ENCODE measurements at places on chromosomes 1 and 21. TPM values are rescaled to one million over a fixed set of nuclear protein-coding genes. Genes with fewer than 3 reads are reported as not detected.

DNA sequence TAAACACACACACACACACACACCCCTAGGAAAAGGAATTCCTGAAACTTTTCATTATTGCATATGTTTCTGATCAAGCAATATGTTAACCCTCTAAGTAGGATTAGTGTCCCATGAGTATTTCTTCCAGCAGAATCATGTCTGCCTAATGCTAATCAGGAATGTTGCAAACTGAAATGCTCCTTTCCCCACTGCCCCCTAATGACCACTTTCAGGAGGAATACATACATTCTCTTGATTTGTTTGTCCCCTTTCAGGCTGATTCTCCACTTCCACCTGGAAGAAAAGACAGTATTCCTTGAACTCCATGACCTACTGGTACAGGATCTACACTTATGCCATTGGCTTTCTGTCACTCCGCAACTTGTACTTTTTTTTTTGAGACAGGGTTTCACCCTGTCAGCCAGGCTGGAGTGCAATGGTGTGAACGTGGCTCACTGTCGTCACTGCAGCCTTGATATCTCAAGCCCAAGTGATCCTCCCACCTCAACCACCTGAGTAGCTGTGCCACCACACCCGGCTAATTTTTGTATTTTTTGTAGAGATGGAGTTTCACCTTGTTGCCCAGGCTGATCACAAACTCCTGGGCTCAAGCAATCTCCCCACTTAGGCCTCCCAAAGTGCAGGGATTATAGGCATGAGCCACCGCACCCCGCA, 56.7 kb downstream of the LRIG2 start:
- DNase-seq: no peak

GRCh38 chr1:3703786-3704371, 48.4 kb upstream of the CCDC27 start:
- no peak for DNase-seq

DNA sequence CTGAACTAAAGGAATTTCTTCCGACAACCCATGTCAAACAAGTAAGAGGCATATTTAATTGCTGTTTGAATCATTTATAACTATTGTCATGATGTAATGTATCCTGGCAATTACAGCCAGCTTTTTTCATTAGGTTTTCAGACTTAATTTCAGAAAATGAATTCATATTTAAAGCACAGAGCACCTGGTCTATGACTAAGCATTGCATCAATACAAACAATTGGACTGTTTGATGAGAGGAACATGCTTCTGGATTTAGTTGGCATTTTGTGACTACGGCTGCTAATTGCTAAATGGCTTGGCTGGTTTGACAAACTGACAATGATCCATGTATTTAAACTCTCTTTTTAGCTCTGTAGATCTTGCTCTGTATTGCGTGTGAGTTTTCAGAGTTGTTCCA, 853.4 kb downstream of the NCAM2 start:
- no peak for DNase-seq

- DNase-seq: no peak
Observed at GRCh38 chr1:232978091-232978634, 27.8 kb downstream of the NTPCR start.

GRCh38 chr1:94528299-94528698, 13.3 kb downstream of the F3 start:
- no peak for DNase-seq

GRCh38 chr1:72397786-72398185, 115.4 kb upstream of the NEGR1 start:
- peak; percentile 70 for DNase-seq

DNA sequence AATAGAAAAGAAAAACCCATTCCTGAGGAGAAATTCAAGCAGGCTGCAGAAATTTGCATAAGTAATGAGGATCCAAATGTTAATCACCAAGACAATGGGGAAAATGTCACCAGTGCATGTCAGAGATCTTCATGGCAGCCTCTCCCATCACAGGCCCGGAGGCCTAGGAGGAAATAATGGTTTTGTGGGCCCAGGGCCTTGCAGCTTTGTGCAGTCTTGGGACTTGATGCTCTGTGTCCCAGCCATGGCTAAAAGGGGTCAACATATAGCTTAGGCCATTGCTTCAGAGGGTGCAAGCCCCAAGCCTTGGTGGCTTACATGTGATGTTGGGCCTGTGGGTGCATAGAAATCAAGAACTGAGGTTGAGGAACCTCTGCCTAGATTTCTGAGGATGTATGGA, 22.7 kb downstream of the RAB3GAP2 start:
- DNase-seq: no peak

DNA sequence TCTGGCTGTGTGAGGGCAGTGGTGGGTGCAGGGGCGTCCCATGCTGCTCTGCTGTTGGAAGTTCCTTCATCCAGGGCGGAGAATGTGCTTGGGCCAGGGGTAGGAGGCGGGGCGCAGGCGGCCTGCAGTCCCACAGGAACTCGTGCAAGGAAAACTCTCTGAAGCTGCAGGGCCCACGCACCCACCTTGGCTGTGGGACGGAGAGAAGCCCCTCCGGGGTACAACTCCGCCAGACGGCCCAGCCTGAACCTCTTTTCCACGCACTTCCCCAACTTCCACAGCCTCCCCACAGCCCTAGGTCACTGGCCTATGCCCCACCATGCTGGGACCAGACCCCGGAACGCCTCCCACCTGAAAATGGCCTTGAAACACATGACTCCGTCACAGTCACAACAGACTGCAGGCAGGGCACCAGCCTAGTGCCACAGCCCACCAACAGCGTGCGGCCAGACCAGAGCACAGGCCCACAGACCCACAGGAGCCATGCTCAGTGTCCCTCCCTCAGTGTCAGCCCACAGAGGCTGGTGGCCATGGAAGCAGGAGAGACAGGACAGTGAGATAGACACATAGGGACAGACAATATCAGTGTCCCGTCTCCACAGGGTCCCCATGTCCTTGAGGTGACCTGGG, 47.8 kb downstream of the WNT9A start:
- DNase-seq: no peak

Gene RHD
- total RNA-seq: not detected

Gene PPIAL4G
- not detected for total RNA-seq

Gene OR2T11
- not detected for total RNA-seq

Data from renal cortical epithelial cell (primary cell).